Tibial artery (tissue), 4 donors: ENCODE measurements at places on chromosomes 2 and 18.

DNA sequence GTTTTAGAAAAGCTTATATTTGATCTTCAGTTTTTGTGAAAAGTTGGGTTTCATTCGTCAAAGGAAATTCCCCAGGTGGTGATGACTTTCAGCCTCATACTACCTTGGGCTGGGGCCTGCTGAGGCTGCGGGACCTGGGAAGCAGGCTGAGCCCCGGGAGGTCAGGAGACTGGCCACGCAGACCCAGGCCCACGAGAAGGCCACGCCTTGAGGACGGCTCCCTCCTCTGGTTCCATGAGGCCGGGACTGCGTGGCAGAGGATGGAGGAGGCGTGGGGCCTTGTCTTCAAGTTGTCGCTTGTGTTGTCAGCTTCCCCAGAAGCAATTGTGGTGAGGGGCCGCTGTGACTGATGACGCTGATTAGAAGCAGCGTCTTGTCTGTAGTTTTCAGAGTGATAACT lies 11.8 kb downstream of the CNDP2 start:
- no peak for DNase-seq

GRCh38 chr2:23711979-23712755 lies 214.8 kb downstream of the ATAD2B start:
- peak; percentile 61 for DNase-seq

DNA sequence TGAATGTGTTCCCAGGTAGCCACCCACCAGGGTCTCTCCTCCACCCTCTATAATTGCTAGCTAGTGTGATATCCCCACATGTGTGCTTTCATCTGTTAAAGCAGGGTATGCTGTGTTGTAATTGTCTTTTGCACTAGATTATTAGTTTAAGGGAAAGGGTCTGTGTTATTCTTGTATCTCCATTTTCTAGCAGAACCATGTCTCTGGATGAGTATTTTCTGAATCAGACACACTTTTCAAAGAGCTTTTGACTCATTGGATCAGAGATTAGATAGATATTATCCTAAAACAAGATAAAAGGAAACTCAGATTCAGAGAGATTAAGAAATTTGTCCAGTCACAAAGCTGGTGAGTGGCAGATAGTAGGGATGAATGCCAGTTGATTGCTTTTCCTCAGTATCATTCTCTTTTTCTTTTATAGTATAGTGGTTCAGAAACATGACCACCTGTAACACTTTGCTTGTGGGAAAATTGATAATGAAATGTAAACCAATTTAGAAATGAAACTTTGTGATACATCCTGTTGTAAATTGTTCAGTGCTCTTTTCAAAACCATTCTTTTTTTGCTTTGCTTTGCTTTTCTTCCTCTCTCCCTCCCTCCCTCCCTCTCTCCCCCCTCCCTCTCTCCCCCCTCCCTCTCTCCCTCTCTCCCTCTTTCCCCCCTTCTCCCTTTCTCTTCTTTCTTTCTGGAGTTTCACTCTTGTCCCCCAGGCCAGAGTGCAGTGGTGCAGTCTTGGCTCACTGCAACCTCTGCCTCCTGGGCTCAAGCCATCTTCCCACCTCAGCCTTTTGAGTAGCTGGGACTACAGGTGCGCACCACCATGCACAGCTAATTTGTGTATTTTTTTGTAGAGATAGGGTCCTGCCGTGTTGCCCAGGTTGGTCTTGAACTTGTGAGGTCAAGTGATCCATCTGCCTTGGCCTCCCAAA lies 7.4 kb downstream of the MIB1 start:
- no peak for DNase-seq

DNA sequence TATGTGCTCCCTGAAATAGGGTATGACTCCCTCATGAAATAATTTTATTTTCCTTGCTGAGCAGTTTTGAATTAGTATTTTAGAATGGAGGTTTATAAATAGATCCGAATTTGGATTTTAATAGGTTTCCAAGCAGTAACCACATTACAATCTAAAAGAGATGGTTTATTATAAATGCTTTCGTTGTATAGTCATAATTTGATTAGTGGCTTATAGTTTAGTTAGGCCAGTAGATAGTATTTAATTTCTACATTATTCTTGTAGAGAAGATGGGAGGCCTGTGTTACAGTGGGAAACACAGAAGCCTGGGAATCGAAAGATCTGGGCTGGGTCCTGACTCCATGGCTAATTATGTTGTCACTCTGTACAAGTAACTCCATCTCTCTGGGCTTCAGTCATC lies 6.7 kb downstream of the CAB39 start:
- DNase-seq, result no peak

DNA sequence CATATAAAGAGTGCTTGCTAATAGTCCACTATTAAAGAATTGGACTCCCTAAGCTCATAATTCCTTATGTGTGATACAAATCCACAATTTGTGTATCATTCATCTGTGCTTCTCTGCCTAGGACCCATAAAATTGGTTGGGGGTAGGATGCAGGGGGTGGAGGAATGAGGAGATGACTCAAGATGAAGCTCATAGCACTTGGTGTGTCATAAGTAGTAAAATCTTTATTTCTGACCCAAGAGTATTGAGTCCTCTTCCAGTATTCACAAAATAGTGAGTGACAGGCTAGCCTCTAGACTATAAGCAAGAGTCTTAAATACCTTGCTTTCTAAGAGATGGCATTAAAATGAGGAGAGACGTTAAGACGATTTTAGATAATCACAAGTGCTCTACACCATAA lies 390.9 kb upstream of the CDH19 start:
- no peak for DNase-seq

DNA sequence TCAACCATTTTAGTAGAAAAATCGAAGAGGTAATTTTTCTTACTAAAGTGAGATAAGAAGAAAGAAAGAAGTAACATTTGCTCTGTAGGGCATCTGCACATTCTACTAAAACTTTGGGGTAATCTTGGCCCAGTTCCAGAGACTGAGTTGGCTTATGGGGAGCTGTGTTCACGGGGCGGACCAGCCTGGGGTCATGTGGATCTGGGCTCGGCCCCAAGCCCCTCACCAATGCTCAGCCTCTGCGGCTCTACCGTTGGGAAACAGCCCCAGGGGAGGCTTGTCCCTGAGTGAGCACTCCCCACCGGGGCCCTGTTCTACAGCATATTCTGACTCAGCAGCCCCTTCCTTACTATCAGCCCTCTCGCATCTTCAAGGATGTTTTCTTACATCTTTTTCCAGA lies 132.3 kb downstream of the RTP5 start:
- DNase-seq, result no peak

GRCh38 chr2:144026753-144027152 lies 493.2 kb downstream of the ZEB2 start:
- DNase-seq, result no peak

DNA sequence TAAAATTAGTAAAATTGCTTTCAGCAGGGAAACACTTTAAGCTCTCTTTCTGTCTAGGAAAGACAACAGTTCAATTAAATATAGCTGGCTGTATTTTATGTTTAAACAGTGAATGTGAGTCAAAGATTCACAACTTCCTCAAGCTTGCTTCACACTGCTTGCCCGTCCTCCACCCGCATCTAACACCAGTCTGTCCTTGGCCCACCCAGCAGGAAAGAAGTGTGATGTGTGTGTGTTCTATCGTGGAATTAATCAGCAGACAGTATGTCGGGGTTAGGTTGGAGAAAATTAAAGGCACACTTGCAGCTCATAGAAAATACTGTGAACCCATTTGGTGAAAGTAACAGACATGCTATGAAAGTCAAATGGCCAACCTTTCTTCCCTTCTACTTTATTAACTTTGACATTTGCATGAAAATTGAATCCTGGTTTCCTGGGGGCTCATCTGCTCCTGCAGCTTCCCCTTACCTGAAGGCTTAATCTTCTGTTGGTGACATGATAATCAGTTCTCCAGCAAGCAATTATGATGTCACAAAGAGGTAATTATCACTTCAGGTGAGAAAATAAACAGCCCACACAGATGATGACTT lies 182.0 kb downstream of the UXS1 start:
- DNase-seq, result no peak

DNA sequence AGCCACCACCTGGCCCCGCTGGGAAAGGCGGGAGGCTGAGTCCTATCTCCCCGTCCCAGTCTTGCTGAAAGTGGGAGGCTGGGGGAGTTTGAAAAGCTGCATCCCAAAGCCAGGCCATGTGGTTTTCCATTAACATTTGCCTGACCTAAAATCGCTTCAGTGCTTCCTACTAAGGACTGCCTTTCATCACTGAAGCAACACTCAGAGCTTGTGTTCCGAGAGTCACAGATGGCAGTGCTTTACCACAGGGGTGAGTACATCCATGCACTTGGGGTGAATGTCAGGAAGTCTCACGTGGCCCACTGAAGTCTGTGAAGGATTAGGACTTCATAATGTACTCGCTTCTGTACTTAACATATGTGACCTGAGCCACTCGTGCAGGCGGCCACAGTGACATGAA lies 43.3 kb downstream of the PXDN start:
- no peak for DNase-seq

DNA sequence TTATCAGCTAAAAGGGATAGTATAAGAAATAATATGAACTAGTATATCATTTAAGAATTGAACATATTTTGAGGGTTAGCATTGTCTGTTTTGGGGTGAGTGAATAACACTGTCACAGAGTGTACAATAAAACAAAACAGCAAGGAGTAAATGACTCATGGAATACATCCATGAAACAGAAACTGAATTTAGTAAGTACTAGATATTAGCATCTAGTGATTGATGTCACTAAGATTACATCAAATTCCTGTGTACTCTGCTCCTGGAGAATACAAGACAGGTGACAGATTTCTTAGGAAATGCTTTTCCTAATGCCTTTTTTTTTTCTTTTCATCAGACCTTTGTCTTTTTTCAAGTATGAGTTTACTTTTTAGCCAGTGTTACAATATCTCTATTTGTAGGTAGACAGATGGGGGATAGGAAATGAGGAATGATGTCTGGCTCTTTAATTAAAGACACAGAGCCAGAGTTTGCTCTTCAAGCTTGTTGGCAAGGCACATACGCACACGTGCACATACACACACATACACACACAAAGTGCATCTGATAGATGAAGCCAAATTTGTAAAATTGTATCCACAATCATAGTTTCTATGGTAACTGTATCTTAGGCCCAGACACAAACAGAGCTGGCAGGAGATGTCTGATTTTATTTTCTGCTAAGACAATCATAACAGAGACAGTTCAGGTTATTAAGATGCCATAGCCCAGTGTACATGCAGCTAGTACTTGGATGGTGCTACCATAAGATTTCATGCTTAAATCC lies 138.2 kb upstream of the NRP2 start:
- no peak for DNase-seq

GRCh38 chr2:47008381-47009252 lies 93.0 kb upstream of the MCFD2 start:
- DNase-seq, result peak; percentile 94

DNA sequence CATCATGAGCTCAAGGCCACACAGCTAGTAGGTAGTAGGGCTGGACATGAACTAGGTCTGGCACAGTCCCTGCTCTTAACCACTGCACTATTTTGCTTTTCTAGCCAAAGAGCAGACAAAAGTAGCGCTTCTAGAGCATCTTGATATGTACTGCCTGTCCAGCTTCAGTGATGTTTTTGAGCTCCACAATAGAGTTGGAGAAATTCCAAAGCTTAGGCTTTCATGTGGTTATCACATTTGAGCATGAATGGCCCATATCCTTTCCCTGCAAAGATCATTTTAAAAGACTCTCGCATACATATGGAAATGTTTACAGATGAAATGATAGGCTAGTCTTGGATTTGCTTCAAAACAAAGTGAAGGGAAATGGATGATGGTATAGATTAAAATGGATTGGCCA lies 128.7 kb downstream of the MAP3K20 start:
- DNase-seq, result no peak

- DNase-seq, result no peak
Observed at GRCh38 chr2:210895132-210895531, 338.7 kb downstream of the CPS1 start.
